Renal cortical epithelial cell (primary cell): ENCODE measurements at places on chromosomes 7 and 10.
A peak's percentile ranks its signal among the peaks of the same experiment; 100 is the strongest.

DNA sequence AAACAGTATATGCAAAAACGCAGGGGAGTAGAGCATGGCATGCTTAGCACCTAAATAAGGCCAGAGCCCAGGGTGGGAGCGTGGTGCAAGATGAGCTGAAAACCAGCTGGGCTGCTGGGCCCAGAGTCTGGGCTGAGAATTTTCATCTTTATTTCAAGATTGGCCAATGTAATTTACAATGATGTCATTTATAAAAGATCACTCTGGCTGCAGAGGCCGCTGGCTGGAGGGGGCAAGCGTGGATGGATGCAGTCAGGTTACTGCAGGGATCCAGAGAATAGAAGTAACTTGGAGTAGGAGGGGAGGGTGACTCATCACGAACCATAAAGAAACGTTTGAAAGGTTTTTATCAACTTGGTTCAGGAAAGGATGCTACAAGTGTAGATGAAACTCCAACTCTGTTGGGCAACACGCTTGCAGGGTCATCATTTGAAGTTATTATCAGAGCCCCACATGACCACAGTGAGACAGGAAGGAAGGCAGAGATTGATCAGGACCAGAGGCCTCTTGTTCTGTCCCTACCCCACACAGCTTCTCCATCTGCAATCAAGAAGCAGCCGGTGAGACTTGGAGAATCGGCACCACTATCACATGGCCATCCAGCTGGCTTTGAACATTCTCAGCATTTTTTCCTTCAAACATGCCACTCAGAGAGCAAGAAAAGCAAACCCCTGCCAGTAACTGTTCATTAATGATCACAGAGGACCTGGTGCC, 49.2 kb downstream of the ODAD2 start:
- no peak for DNase-seq

- DNase-seq = peak; percentile 67
Observed at GRCh38 chr10:61835946-61836887, 65.3 kb upstream of the ARID5B start.

DNA sequence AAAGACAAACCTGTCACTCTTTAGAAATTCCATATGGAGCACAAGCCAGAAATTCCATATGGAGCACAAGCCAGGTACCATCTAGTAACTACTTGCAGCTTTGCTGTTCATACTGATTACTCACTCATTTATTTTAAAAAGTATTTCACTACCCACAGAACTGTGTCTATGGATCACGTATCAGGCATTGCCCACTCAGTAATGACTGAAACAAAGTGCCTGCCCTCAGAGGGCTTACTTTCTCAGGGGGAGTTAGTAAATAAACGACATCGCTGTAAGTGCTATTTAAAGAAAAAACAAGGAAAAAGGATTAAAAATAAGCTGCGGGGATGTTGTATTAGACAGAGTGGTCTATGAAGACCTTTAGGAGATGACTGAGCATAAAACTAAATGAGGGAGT, 170.9 kb downstream of the GALNT11 start:
- no peak for DNase-seq

- DNase-seq = no peak
Observed at GRCh38 chr10:119330342-119330741, 123.0 kb downstream of the GRK5 start.
